ENCODE measurements at places on chromosomes 2 and 18.

GRCh38 chr2:139454251-139454650 lies 674.1 kb upstream of the NXPH2 start:
- DNase-seq, result no peak

DNA sequence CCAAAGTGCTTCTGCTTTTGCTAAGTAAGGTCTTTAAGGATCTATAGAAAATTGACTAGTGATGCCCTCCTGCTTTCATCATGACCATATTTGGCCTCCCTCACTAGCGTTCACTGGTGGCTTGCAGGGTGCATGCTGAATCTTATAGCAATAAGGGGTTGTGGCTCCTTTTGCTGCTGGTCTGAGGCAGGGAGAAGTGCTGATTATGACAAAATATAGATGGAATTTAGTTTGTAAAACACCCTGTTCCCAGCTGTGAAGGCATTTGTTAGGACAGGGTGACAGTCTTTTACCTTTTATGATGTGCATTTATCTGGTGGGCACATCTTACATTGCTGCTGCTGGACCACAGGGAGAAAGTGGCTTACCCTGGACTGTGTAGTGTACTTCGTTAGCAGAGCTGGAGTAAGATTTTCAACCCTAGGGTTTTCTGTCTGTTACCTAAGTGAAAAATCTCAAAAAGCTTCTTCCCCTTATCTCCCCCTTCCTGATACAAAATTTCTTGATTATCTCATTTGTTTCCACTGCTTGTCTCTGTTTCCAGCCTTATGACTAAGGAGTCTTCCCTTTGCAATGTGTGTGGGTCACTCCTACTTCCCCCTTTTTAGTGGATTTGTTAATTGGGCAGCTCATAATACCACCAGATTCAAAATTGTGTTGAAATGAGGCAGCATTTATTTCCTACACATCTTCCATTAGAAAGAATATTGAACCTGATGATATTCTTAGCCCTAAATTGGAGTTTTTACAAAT lies 21.2 kb upstream of the RPL37A start:
- DNase-seq, result no peak

DNA sequence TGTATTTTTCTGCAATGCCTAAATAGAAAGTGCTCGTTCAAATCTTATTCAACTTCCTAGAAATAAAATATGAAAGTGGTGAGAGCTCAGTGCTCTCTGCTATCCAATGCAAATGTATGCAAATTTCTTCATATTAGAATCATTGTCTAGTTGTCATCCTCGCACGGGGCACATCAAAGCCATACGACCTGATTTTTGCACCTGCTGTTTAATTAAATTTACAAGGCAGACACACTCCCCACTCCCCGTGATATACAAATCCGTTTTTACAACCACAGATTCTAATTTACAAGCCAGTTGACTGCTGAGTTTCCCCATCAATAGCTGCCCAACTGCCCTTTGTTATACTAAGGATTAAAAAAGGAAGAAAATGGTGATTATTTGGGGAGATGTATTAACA lies 284.6 kb downstream of the RNF144A start:
- no peak for DNase-seq

GRCh38 chr2:15703365-15703869 lies 111.7 kb downstream of the DDX1 start:
- no peak for DNase-seq

GRCh38 chr2:142915502-142915901 lies 38.0 kb downstream of the KYNU start:
- DNase-seq, result no peak

- DNase-seq, result no peak
Observed at GRCh38 chr2:134982603-134983002, 64.0 kb downstream of the CCNT2 start.

DNA sequence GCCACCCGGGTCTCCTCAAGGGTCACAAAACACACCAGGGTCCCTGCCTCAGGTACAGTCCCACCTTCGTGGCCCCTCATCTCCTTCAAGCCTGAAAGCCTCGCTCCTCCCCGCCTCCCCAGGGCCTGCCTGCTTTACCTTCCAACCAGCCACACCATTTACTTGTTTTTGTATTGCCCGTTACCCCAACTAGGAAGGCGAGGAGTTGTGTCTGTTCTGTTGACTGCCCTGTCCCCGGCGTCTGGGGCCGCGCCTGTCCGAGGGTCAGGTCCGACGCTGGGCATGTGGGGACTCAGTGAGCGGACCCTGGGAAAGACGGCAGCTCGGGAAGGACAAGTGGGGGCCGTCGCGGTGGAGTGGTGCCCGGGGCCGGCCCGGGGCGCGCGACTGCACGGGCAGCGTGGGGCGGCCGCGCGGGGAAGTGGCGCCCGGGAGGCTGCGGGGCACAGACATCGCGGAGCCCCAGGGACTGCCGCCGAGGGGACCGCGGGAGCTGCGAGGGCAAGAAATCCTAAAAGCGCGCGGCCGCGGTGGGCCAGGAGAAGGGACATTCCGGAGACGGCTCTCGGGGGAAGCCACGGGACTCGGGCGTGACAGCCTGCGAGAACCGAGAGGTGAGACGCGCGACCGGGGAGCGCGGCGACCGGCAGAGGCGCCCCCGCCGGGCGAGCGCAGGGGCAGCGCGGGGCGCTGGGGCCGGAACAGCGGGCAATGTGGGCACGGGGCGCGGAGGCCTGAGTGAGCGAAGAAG lies 797 bp upstream of the GRHL1 start:
- DNase-seq, result no peak

DNA sequence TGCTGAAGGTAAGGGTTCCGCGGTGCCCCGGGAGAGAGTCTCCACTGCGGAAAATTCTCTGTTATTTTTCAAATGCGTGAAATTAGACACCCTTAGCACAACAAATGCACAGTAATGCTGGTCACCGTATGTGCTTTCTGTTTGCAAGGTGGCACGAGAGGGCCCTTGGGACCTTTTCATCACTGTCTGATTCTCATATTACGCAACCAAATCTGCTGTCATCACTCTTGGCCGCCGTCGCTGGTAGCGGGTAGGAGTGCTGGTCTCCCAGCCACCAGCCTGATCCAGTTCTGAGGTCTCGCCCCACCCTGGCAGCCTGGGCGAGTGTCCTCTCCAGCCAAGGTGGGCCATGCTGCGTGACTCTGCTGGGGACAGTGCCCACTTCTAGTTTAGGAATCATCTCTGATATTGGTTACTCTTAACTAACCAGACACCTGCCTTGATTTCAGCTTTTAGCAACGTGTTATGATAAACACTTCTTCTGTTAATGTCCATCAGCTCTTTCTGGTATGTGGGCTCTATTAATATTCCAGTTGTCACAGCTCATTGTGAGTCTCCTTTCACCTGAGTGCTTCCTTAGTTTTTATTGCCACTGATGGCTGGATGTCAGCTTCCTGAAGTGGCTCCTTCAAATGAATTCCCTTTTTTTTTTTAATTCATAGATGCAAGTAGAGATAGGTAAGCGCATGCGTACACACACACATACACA lies 199.4 kb downstream of the GBX2 start:
- peak; percentile 41 for DNase-seq

- DNase-seq, result no peak
Observed at GRCh38 chr2:29991086-29991485, 69.7 kb upstream of the ALK start.

DNA sequence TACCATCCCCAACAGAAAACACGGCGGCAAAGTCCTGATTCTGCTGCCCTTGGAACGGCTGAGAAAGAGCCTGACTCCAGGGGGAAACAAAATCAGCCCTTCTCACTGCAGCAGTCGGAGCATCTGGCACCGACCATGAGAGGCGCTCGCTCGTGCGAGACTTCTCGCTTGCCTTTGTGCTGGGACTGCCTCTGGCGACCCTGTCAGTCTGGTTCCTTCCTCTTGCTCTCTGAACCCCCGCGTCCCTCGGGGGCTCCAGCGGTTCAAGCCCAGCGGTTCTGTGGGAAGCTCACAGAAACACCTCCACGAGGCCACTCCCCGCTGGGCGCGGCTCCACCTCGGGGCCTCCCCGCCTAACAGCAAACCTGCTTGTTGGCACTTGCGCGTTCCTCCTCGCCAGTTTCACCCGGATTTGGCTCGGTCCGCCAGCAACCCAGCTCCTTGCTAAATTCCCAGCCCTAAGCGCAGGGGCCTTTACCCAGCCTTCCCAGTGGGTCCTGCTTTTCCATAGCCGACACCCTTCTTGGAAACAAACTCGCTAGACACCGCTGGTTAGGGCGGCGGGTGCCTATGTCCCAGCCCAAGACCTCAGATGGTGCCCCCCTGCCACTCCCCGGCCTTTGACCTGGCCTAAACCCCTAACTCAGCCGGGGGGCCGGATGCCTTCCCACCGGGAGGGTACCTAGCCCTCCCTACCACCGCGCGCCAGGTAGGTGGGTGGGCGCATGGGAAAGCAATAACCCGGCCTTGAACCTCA lies 2.2 kb downstream of the RND3 start:
- peak; percentile 71 for DNase-seq

DNA sequence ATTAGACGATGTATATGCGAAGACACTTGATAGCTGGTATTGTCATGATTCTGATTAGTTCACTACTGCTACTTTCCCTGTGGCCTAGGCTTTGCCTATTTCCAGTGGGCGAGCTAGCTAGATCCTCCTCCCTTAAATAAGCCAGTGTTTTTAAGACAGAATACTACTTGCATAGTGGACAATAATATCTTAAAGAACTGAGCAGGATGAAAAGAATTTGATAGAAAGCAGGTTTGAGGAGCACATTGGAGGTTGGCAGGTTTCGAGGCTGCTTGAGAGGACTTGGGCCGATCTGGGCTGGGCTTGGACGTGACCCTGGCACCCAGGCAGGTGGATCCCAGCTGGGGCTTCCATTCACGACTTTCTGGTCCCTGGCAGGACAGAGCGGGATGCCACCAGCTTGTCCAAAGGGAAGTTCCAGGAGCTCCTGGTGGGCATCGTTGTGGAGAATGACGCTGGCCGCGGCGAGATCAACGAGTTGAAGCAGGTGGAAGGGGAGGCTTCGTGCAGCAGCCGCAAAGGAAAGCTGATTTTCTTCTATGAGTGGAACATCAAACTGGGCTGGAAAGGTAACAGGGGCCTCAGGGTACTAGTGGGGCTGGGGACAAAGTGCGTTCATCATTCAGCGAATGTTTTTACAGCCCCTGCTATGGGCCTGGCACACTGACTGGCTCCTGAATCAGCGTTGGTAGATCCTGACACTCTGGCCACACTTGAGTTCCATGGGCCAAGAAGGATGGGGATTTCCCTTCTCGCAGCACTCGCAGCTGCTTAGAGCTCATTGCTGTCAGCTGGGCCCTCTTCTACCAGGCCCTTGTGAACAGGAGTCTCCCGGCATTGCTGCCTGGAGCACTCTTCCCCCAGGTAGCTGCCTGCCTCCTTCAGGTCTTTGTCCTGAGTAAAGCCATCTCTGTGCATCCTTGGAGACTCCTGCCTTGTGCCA lies 16.9 kb downstream of the C2orf74 start:
- DNase-seq, result no peak

DNA sequence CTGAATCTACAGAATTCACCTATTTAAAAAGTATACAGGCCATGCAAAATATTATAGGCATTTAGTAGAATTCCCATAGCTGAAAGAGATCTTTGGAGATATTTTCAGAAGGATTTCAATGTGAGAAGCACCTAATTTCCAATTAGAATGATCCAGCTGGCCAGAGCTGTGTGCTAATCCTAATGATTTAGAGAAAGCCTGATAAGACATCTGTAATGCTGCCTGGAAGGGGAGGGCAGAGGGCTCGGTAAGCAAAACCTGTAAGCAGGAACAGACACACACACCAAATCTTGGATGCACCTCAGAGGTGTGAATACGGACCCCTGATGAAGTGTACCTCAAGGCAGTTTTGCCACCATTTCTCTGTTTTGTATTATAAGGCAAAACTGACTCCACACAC lies 14.0 kb downstream of the SERTAD2 start:
- no peak for DNase-seq

DNA sequence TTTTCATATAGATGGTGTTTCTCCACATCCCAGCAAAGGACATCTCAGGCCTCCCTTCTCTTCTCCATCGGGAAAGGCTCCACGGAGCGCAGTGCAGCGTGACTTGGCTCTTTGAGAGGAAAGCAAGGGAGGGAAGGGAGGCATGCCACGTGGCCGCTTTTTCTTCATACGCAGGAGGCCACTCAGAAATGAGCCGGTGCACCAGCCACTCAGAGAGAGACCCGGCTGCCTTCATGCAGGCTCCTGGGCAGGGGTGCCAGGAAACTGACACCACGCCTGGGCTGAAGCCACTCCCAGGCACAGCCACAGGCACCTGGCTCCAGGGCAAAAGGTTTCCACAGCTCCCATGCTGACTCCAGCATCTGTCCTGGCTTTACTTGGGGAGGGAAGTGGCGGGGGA lies 11.1 kb upstream of the LOXHD1 start:
- DNase-seq, result no peak

- DNase-seq, result no peak
Observed at GRCh38 chr2:27021253-27022049, 11.3 kb upstream of the TMEM214 start.

- no peak for DNase-seq
Observed at GRCh38 chr2:72149556-72150156, 2.0 kb upstream of the CYP26B1 start.

DNA sequence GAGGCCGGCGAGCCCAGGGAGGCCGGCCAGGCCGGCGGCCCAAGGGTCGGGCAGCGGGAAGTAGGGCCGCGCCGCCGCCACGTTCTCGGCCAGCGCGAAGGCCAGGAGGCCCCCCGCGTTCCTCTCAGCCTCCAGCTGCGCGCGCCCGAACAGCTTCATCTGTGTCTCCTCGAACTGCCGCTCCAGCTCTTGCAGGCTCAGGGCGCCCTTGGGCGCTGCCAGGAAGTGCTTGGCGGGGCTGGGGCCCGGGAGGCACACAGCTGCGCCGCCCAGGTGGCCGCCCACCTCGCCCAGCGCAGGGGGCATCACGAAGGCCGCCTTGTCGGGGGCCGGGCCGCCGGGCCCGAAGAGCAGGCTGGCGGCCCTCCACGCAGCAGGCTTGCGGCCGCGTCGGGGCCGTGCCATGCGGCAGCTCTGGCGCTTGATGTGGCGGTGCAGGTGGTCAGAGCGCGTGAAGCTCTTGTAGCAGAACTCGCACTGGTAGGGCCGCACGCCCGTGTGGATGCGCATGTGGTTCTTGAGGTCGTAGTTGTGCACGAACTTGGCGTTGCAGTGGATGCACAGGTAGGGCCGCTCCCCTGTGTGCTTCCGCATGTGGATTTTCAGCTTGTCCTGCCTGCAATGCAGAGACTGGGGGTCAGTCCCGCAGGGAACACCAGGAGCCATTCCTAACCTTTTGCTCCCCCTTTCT lies 99.0 kb upstream of the SMAD2 start:
- no peak for DNase-seq

DNA sequence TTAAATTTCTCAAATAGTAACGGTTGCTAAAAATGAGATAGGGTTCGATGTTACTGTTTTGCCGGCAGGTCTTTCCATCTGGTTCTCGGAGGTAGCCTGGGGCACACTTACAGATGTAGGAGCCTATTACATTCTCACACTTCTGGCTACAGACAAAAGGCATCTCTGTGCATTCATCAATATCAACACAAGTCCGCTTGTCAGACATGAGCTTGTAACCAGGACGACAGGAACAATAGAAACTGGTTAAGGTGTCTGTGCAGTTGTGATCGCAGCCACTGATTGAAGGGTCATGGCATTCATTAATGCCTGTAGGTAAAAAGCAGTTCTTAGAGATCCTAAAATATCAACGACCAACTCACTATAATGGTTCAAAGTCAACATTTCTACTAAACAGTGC lies 116.3 kb downstream of the DHRS9 start:
- DNase-seq, result no peak

Measured in NCI-H1092 (cell line).